Activated T-helper 1 cell treated with anti-CD3 and anti-CD28 coated beads, Interleukin-12 subunit alpha, Interleukin-12 subunit beta, Interleukin-2, Interleukin-4 antibody, amounts not matched to agents 30 ng/mL and 10 ng/mL and 1 ng/mL, durations not matched to agents 14 hours and 24 hours and 36 hours (primary cell): ENCODE measurements at places on chromosomes 12 and 14.
A peak's percentile ranks its signal among the peaks of the same experiment; 100 is the strongest.

DNA sequence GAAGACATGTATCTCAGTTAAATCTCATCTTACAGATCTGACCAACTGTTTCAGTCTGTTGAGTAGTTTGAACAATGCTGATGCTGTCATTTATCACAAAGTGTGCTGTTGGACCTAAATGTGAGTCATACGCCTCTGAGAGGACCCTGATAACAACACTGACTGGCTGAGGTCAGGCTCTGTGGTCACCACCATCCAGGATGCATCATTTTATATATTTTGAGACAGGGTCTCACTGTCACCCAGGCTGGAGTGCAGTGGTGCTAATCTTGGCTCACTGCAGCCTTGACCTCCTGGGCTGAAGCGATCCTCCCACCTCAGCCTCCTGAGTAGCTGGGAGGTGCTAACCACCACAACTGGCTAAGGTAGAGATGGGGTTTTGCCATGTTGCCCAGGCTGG lies 181.0 kb upstream of the RGS6 start:
- DNase-seq, result no peak

DNA sequence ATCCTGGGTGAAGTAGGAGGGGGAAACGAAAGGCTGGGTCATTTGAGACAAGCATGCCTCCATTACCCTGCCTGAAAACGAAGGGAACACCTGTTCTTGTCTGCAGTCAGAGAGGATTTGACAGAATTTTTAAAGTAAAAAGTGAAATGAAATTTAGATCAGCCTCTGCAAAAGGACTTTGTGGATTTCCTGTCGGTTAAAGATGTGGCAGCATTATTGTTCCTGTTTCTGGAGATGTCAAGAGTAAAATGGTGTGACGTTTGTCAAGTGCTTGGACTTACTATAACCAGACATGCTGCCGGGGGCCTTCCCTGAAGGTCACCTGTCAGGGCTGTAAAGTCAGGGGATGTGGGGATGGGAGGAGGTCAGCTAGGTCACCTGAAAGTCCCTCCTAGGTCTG lies 32.0 kb downstream of the NRXN3 start:
- no peak for DNase-seq

GRCh38 chr14:84961637-84962036 lies 568.3 kb upstream of the FLRT2 start:
- DNase-seq, result no peak

DNA sequence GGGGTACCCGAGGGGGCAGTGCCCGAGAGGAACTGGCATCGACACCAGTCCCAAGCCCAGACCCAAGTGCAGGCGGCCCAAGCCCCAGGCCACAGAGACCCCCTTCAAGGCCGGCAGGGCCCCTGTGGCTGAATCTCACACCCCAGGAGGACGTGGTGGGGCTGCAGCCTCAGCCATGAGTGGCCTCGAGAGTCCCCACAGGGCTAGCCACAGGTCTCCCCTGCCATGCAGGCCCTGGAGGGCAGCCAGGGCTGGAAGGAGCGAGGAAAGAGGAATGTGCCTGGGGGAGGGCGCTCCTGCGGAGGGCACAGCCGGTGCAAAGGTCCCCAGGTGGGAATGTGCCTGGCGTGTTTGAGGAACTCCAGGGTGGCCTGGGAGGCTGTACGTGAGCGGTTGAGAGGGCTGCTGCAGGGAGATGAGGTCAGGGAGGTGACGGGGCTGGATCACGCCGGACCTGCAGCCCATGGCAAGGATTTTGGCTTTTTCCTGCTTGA lies 86.1 kb downstream of the NCOR2 start:
- DNase-seq, result no peak

DNA sequence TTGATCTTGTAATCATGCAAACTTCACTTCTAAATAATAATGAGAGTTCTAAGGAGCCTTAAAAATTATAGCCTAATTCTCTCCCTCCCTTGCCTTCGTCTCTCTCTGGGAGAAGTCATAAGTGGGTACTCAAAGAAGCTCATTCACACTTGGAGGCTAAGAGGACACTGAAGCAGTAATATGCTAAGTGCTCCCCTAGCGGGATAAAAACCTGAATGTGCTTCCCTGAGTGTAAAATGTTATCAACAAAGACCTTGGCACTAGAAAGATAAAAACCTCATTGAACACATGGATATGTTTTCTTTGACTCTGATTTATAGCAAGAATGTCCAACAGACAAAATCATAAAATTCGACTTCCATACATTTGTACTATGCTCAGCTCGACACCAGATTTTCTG lies 337.9 kb upstream of the NOVA1 start:
- DNase-seq, result no peak

GRCh38 chr14:105420101-105420973 lies 710 bp downstream of the MTA1 start:
- no peak for DNase-seq

- DNase-seq, result no peak
These were observed 40.8 kb downstream of the NDUFA12 start for GRCh38 chr12:94962670-94963069.

DNA sequence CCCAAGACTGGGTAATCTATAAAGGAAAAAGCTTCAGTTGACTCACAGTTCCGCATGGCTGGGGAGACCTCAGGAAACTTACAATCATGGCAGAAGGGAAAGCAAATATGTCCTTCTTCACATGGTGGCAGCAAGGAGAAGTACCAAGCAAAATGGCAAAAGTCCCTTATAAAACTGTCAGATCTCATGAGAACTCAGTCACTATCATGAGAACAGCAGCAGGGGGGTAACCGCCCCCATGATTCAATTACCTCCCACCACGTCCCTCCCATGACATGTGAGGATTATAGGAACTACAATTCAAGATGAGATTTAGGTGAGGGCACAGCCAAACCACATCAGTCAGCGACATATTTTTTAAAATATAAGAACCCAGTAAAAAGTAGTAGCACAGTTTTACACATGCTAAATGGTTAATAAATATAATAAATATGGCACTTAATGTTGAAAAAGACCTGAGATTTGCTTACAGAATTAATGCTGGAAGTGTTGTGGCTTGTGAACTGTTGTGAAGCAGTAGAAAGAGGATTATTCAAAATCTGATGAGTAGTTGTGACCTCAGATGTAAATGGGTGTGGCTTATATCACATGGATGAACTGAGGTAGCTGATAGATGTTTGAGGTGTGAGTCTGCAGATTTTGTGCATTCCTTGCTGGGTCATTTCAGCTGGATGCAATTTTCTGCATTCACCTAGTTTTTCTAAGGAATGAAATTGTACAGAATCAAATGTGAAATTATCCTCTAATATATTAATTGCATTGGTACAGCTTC lies 46.9 kb upstream of the CHPT1 start:
- DNase-seq, result no peak

DNA sequence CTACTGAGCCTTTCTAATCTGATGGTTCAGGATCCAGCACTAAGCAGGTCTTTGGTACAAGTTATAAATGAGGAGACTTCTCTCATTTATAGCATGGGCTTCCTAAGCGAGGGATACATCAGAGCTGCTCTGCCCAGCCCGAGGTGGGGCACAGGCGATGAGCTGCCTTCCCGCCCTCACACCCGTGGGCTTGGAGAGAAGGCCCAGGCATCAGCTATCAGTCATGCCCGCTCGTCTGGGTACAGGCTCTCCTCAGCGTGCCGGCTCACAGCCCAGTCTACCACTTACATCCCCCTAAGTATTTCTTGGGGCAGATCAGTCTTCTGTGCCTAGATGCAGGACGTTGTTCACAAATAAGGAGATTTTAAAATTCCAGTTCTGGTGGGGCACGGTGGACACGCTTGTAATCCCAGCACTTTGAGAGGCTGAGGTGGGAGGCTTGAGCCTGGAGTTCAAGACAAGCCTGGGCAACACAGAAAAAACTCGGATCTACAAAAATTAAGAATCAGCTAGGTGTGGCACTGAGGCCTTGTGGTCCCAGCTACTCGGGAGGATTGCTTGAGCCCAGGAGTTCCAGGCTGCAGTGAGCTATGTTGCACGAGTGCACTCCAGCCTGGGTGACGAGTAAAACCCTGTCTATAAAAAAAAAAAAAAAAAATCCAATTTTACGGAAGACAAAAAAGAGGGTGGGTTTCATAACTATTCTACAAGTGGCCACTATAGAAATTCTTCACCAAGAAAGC lies 57.0 kb downstream of the CCDC88C start:
- no peak for DNase-seq

DNA sequence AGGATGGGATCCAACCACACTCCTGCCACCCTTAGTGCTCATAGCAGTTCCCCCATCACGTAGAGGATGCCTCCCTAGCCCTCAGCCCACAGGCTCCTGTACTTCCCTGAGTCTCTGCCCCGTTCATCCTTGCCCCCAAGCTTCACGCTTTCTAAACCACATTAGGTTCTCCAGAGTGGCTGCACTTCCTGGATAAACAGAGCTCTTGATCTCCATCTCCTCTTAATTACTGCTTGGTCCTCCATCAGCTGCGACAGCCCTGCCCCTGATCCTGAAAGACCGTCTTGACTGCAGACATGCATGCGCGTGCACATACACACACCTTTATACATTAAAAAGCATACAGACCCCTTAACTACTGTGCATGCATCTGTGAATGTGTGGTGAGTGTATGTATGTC lies 530.0 kb downstream of the BCL11B start:
- DNase-seq, result no peak

GRCh38 chr14:54890788-54891187 lies 11.8 kb downstream of the GCH1 start:
- DNase-seq, result no peak

DNA sequence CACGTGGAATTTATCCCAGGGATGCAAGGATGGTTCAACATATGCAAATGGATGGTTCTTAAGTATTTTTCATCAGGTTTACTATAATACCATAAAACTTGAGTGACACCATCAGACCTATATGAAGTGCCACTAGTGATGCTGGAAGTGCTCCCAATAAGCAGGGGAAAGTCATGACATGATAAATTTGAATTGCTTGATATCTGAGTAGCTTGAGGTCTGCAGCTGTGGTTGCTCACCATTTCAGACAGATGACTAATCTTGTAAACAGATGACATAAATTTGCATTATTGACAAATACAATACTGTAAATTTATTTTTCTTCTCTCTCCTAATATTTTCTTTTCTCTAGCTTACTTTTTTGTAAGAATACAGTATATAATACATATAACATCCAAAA lies 13.7 kb upstream of the PRPF39 start:
- no peak for DNase-seq

DNA sequence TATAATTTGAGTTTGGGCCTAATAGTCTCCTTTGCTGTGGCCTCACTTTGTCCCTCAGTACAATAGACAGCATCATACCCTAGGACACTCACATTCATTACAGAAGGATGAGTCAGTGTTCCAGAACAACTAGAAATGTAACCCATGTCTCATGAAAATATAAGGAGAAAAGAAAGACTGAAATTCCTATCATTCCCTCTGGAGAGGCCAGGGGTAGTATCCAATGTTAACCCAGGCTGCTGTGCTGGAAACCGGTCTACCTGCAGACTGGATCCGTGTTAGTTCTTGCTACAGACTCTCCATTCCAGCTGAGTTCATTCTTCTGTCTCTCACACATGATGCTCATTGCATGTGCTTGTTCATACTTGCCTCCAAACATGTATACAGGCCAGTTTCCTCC lies 75.8 kb upstream of the HOXC13 start:
- DNase-seq, result no peak

GRCh38 chr12:19891936-19892591 lies 452.8 kb downstream of the AEBP2 start:
- no peak for DNase-seq

- DNase-seq, result no peak
These were observed 64.7 kb upstream of the GNPNAT1 start for GRCh38 chr14:52856139-52856538.

DNA sequence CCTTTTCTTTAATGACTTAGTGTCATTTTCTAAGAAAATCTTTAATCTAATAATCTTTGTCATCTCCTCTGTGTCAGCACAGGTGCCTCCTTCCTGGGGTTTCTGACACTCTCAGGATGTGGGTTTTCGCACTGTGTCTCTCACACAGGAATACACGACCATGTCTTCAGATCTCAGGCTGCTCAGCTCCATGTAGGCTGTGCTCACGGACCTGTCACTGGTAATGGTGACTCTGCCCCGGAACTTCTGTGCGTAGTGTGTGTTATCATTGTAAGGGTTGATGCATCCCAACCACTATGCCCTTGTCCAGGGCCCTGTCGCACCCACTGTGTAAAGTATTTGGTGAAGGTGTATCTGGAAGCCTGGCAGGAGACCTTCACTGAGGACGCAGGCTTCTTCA lies 647.8 kb downstream of the TMEM121 start:
- DNase-seq, result peak; percentile 54

- no peak for DNase-seq
These were observed 5.0 kb upstream of the TINF2 start for GRCh38 chr14:24247422-24247821.

DNA sequence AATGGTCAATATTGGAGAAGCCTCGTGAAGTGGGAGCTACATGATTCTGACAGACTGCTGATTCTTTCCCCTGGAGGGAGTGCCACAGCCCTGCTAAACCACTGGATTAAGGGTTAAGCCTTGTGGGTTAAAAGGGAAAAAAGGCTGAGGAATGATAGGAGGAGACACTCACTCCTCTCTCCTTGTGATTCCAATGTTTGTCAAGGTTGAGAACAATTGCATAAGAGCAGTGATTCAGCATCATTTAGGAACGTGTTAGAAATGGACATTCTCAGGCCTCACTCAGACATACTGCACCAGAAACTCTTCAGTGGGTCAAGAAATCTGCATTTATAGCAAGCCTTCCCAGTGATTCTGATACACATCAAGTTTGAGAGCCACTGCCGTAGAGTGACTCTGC lies 87.8 kb upstream of the GZMB start:
- no peak for DNase-seq

DNA sequence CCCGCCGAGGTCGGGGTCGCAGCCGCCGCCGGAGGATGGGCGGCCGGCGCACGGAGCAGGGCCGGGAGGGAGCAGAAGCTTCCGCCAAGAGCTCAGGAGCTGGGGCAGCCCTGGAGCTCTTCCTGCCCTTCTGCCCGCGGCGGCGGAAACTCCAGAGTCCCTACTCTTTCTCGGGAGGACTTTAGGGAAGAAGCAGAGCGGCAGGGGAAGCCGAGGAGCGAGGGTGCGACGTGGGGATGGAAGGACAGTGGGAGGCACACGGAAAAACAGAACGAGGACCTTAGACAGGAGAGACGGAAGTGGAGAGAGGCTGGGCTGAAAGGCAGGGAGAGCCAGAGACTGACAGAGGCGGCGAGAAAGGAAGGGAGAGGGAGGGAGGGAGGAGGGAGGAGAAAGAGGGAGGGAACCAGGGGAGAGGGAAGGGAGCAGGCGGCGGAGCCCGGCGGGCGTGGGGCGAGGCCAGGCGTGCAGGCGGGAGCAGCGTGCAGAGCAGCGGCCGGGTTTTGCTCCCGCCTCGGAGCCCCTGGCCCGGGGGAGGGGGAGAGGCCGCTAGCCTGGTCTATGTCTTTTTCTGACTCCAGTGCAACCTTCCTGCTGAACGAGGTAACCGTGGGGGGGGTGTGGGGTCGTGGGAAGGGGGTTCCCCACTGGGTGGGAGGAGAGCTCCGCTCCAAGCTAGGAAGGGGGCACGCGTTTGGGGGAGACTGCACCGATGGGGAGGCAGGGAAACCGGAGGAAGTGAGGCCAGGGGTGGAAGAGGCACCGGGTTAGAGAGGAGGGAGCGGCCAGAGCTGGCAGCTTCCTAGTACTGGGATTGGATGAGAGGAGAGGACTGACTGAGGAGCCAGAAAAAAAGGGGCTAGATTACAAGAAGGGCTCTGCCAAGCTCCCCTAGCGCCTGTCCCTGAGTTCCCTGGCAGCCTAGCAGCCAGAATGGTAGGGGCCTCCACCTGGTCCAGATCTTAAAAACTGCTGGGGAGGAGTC lies 2.9 kb upstream of the CACNB3 start:
- peak; percentile 16 for DNase-seq

- DNase-seq, result no peak
These were observed 501.5 kb upstream of the USP15 start for GRCh38 chr12:61758661-61759060.
